NAMALWA (cell line): ENCODE measurements at places on chromosomes 7 and 10.

- no peak for DNase-seq
These were observed 2.8 kb downstream of the JAZF1 start for GRCh38 chr7:28177836-28178235.

GRCh38 chr7:51160990-51161615, 155.5 kb downstream of the COBL start:
- peak; percentile 86 for DNase-seq

- DNase-seq = no peak
These were observed 183.6 kb downstream of the LRRC4 start for GRCh38 chr7:127847641-127848040.

GRCh38 chr10:79025199-79025832, 43.5 kb upstream of the ZMIZ1 start:
- DNase-seq = no peak

DNA sequence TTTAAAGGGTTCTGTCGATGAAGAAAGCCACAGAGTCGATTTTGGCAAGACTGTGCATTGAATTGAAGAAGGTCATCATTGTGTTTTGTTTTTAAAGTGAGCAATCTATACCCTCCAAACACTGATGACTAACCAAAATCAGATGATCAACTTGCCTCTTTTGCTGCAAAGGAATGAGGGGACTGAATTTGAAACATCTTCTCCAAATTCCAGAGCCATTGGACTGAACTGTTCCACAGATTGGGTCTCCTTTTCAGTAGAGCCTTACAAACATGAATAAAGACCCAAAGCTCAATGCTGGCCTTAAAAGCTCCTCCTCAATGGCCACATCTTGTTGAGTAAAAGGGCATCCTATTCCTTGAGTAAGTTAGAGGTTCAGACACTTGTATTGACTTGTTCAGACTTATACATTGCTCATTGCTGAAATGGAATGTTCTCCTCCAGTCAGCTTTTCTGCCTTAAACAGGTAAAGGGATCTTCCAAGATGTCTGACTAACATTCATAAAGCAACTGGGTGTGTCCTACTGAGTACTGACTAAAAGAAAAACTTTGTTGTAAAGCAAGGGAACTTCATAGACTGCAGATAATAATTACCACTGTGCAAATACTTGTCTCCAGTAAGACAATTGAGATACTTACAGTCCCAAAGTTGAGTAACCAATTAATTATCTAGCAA, 630.6 kb downstream of the KCNMA1 start:
- no peak for DNase-seq

GRCh38 chr10:22599048-22599561, 115.3 kb downstream of the PIP4K2A start:
- DNase-seq = peak; percentile 24

- no peak for DNase-seq
These were observed 175.6 kb upstream of the PHF14 start for GRCh38 chr7:10798044-10798443.

GRCh38 chr10:31745612-31746376, 182.8 kb downstream of the ARHGAP12 start:
- no peak for DNase-seq

DNA sequence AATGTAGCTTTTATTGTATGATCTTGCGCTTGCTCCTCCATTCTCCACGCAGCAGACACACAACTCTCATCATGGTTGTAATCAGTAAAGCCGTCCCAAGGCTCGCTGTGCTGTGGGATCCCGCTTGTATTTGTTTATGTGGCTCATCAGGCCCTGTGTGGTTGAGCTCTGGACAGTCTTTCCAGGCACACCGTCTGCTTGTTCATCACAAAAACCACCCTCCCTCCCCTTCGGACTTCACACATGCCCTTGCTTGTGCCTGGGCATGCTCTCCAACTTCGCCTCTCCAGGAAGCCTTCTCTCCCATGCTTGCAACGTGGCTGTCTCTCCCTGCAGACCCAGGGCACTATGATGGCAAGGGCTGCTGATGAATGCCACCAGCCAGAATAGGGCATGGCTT, 62.4 kb downstream of the HK1 start:
- no peak for DNase-seq

- no peak for DNase-seq
These were observed 15.1 kb downstream of the TTYH3 start for GRCh38 chr7:2646680-2647571.

GRCh38 chr10:6995831-6996230, 415.0 kb downstream of the SFMBT2 start:
- DNase-seq = no peak

GRCh38 chr10:99521765-99522469, 10.8 kb upstream of the NKX2-3 start:
- no peak for DNase-seq

- no peak for DNase-seq
These were observed 9.3 kb upstream of the CLEC5A start for GRCh38 chr7:141956084-141956483.

- DNase-seq = peak; percentile 90
These were observed 855 bp downstream of the ATP6V1F start for GRCh38 chr7:128863433-128863989.

- peak; percentile 90 for DNase-seq
These were observed at the start of gene MAP3K8 for GRCh38 chr10:30433730-30434272. TSS of gene MAP3K8 (plus strand) at chr10:30434184. CDS start at chr10:30438939, 4,755 bp downstream.

- peak; percentile 44 for DNase-seq
These were observed 2.8 kb downstream of the UPK3B start for GRCh38 chr7:76512941-76513816.

DNA sequence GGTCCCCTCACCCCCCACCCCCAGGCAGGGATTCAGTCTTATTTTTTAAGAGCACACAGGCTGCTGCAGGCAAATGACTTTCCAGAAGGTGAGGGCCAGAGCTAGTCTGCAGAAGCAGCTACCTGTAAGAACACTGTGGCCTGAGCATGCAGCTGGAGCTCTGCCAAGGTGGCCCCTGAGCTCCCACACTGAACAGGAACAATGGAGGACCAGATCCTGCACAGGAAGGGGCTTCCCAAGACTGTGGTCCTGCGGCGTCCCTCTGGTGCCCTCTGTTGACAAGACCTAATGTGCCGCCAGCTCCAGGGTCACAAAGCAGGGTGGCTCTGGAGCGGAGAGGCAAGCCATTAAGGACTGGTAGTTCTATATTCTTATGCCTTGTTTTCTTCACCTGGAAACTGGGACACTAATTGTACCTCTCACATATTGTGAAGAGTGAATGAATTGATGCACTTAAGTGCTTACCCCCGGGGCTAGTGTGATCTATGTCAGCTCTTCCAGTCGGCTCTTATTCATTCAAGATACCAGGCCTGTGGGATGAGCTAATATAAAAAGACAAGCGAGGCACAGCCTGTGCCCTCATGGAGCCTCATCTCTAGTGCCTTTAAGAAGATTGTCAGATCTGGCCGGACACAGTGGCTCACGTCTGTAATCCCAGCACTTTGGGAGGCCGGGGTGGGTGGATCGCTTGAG, 8.0 kb upstream of the BEND7 start:
- DNase-seq = peak; percentile 54

GRCh38 chr7:26681819-26682418, 182.5 kb downstream of the SKAP2 start:
- peak; percentile 78 for DNase-seq

- DNase-seq = no peak
These were observed 84.4 kb downstream of the GLI3 start for GRCh38 chr7:42152329-42153205.

DNA sequence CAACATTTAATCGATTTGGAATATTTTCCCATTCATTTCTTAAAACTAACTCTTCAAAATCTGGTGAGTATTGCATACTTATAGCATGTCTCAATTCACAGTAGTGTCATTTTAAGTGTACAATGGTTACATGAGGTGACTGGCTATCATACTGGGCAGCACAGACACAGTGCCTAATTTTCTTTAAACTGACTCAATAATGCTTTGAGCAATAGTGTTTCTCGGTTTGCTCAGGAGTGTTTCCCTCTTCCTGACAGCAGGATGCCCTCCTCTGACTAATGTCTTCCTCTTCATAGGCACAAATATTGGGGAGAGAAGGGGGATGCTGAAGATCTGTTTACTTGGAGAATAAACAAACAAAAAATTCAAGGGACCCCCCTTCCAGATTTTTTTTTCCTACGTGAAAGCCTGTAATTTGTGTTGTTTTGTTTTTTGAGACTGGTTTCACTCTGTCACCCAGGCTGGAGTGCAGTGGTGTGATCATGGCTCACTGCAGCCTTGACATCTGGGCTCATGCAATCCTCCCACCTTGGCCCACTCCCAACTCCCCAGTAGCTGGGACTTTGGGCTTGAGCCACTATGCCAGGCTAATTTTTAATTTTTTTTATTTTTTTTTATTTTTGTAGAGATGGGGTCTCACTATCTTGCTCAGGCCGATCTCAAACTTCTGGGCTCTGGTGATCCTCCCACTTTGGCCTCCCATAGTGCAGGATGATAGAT, 2.2 kb downstream of the MRC1 start:
- no peak for DNase-seq

GRCh38 chr10:24351961-24352360, 143.0 kb downstream of the KIAA1217 start:
- no peak for DNase-seq

- no peak for DNase-seq
These were observed 17.4 kb downstream of the AUTS2 start for GRCh38 chr7:69615685-69616084.

DNA sequence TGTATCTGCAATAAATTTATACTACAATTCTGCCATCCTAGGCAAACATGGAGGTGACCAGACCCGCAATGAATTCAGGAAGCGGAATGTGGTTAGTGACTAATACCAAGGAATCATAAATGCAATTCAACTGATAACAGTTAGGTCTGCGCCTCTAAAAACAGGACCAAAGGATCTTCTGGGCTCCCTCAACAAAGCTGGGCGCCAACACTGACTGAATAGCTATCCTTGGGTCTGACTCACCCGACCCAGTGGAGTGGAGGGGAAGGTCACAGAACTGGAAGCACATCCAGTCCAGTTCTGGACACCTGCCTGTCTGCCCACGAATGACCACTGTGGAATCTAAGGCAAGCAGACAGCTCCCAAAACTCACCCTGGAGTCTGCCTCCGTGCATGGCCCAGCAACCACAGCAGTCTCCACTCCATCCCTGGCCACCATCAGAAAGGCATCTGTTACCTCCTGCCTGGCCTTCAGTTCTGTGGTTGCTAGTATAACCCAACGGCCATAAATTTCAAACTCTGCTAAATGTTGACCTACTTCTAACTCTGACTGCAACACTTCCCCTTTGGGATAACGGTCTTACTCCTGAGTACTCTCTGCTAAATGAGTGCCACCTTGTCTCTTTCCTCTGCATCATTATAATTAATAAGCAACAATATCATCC, 43.0 kb upstream of the DLX6 start:
- DNase-seq = no peak

- DNase-seq = peak; percentile 91
These were observed 7.6 kb downstream of the CYCS start for GRCh38 chr7:25117226-25118047.

GRCh38 chr10:86439544-86439943, 72.9 kb upstream of the GRID1 start:
- no peak for DNase-seq

GRCh38 chr10:114102256-114102655, 58.6 kb downstream of the ADRB1 start:
- no peak for DNase-seq

- no peak for DNase-seq
These were observed 95.8 kb upstream of the ABCB5 start for GRCh38 chr7:20519645-20520044.

- DNase-seq = no peak
These were observed 294.0 kb upstream of the AKR1E2 start for GRCh38 chr10:4532011-4532410.

DNA sequence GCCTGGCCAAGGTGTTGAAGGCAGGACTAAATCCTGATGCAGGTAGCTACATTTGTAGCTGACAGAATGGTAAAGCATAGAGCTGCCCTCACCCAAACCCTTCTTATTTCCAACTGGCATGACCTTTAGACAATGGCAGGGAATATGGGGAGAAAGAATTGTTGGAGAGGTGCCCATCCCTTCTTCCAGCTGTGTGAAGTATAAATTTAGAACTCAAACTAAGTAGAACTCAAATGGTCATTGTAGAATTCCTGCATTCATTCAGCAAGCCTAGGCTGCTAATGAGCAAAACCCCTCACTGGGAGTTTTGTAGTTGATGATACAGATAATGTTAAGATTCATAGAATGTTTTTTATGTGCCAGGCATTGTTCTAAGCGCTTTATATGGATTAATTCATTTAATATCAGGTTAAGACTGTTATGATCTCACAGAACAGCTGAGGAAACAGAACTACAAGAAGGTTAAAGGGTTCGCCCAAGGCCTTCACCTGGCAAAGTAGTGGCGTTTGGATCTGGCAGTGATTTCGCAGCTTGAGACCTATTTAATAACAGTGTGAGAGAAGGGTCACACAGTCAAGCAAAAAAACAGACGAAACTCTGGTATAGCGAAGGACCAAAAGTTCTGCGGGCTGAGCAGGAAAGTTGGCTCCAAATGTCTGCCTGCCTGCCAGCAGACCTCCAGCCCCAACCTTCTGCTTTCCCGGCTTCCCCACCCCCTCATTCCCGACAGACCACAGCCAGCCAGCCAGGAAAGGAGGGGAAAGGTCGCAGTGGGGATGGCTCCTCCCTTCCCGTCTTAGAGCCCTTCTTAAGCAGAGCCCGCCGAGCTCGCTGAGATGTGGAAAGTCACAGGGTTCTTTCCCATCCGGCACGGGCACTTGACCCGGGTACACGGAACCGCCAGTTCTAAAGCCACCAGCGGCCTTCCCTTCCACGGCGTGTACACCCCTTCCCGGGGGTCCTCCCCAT, 1.6 kb upstream of the HILPDA start:
- DNase-seq = no peak

- no peak for DNase-seq
These were observed 11.0 kb downstream of the PRR15 start for GRCh38 chr7:29574659-29575058.

DNA sequence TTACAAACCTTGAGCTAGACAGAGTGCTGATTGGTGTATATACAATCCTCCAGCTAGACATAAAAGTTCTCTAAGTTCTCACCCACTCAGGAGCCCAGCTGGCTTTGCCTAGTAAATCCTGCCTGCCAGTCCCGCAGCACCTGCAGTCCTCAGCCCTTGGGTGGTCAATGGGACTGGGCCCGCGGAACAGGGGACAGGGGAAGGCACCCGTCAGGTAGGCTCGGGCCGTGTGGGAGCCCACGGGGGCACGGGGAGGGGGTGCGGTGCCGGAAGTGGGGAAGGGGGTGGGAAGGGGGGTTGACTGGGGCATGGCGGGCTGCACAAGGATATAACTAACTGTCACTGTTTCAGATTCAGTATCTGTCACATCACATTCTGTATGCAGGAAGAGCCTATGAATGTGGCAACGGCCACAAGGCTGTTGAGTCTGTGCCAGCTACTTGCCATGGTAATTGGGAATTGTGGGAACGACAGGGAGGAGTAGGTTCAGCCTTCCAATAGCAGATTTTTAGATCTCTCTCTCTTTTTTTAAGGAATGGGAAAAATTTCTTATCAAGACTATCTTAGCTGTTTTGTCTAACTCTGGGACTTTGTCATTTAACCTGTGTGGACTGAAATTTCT, 205.1 kb upstream of the PLPP4 start:
- no peak for DNase-seq
